ENCODE measurements at places on chromosomes 1 and 21.

DNA sequence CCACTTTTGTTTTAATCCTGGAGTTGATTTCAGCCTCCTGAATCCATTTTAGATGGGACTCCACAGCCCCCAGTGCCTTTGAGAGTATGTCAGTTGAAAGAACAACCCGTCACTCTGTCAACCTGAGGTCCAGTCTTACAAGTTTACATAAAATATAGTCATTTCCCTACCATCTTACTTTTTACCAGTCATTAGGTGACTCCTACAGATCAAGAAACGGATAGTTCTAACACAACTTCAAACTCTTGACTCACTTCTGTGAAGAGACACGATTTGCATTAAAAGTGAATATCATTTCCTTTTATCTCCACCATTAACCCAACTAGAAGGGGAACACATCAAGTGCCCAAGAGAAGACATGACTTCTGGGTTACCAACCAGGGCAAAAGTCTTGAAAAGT is 147.1 kb downstream of the NTPCR start:
- no peak for DNase-seq

- DNase-seq: no peak
Observed at GRCh38 chr21:34802180-34802899, 133.5 kb downstream of the CLIC6 start.

- DNase-seq: peak; percentile 76
Observed at GRCh38 chr1:42420911-42421585, 34.8 kb downstream of the ZMYND12 start.

DNA sequence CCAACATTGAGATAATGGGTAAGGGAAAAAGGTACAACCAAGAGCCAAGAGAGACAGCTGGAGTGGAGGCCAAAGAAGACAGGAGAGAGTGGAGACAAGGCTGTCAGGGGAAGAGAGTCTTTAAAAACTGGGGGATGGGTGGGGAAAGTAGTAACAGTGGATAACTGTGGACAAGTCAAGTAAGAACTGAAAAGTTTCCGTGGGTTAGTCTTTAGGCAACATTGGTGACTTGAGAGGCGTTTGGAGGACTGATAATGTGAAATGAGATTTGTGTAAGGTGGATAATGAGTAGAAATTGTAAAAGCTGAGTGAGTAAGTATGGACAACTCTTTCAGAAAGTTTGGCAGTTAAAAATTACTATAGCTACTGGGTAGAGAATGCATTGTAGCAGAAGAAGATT is 10.4 kb downstream of the PPP2R5A start:
- DNase-seq: no peak

GRCh38 chr21:25967901-25968438 is 202.6 kb downstream of the APP start:
- no peak for DNase-seq

DNA sequence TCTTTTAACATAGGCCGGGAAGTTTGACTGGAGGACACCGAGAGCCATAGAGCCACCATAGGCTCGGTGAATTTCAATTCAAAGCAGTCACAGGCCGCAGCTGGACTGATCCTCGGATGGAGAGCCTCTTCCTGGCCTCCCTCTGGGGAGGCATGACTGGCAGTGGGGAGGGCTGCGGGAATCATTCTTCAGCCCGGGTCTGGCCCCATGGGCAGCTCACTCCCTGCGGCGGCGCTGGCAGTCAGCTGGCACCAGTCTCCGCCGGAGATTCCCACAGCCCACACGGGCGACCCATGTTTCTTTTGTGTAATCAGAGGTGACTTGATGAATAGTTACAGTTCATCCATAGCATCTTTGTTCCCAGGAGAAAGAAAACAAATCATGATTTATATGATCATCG is 10.6 kb downstream of the ESPN start:
- no peak for DNase-seq

DNA sequence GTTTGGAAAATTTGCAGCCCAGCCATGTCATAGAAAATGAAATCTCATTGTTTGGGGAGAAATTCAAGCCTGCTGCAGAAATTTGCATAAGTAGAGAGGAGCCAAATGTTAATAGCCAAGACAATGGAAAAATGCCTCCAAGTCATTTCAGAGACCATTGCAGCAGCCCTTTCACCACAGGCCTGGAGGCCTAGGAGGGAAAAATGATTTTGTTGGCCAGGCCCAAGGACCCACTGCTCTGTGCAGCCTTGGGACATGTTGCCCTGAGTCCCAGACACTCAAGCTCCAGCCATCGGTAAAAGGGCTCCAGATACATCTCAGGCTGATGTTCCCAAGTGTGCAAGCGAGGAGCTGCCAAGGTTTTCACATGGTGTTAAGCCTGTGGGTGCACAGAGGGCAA is 1.1 kb downstream of the KRTAP19-2 start:
- no peak for DNase-seq

DNA sequence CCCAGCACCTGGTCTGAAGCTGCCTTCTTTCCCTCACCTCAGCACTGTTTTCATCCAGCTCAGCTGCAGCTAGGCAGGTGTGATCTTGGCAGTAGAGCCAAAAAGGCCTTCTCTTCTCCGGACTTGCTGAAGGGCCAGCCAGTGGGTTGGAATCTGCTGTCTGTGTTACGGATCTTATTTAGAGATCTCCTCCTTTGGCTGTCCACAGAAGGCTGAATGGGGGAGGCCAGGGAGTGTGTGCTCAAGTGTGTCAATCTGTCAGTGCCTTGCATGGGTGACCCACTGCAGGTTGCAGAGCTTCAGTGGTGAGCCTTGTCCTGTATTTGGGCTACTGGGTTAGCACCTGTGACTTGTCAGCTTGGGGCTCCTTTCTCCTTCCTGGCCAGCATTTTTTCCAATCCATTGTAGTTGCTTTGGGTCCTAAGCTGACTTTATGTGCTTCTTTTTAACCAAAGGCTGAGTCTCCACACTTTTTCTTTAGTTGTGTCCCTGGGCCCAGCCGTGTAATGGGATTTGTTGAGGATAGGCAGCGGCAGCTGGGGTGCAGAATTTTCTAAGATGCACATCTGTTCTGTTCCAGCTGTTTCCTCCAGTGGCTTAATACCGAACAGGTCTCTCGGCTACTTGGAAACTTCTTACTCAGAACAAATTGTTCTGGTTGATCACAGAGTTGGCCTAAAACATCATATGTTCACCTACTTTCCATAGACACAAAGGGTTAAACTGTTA is 126.8 kb downstream of the PEX14 start:
- no peak for DNase-seq

DNA sequence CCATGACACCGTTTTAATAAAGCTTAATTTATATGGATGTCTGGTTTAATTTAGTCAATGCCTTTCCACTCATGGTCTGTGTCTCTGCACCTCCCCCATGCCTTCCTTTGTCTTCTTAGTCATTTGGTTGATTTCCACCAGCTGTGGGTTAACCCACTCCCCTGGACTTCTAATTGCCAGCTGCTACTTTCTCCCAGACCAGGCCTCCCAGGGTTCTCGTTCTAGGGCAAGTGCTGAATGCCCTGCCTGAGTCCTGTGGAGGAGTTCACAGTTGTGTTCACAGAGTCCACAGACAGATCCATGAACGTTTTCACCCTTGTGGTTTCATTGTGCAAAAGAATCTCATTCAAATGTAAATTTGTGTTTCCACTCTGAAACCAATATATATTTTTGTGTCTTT is 243.4 kb downstream of the NUF2 start:
- DNase-seq: no peak

- no peak for DNase-seq
Observed at GRCh38 chr1:172818841-172819527, 160.1 kb downstream of the FASLG start.

GRCh38 chr1:205568135-205568468 is 63.6 kb downstream of the CDK18 start:
- DNase-seq: no peak

GRCh38 chr1:39788426-39788757 is 273 bp downstream of the BMP8B start:
- DNase-seq: no peak

GRCh38 chr1:180462102-180462501 is 40.3 kb downstream of the ACBD6 start:
- DNase-seq: no peak

GRCh38 chr21:29125979-29126378 is 4.5 kb upstream of the MAP3K7CL start:
- DNase-seq: no peak

- no peak for DNase-seq
Observed at GRCh38 chr1:219201656-219202055, 28.0 kb downstream of the LYPLAL1 start.

- DNase-seq: no peak
Observed at GRCh38 chr1:244862354-244862698, 2.0 kb downstream of the HNRNPU start.

GRCh38 chr21:26835027-26835713 is 10.0 kb downstream of the ADAMTS1 start:
- no peak for DNase-seq

DNA sequence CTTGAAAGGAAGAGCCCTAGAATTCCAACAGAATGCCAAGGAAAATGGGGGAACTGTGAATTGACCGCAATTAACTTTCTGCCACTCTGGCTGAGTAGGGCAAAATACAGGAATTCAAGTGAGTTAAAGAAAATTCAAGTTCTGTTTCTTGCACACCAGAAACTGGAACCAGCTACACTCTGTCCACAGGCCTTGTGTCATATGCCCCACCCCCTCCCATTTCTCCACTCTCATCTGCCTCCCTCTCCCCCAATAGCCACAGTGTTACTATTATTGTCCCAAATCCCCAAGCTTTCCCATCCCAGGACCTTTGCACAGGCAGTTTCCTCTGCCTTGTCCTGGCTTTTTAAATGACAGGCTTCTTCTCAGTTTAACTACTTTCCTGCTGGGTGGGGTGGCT is 4.3 kb upstream of the STK40 start:
- no peak for DNase-seq

GRCh38 chr1:199733125-199733524 is 294.4 kb upstream of the NR5A2 start:
- no peak for DNase-seq

DNA sequence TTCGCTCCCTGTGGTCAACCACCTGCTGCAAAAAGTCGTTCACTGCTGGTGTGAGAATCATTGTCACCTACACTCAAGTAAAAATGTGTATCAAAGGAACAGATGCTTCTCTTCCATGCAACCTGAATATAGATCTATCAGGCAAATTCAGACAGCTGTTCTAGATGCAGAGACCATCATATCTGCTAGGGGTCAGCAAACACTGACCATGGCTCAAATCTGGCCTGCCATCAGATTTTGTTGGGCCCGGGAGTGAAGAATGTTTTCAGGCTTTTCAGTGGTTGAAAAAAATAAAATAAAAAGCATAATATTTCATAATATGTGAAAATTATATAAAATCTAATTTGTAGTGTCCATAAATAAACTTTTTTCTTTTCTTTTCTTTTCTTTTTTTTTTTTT is 199.6 kb downstream of the RGS7 start:
- no peak for DNase-seq

DNA sequence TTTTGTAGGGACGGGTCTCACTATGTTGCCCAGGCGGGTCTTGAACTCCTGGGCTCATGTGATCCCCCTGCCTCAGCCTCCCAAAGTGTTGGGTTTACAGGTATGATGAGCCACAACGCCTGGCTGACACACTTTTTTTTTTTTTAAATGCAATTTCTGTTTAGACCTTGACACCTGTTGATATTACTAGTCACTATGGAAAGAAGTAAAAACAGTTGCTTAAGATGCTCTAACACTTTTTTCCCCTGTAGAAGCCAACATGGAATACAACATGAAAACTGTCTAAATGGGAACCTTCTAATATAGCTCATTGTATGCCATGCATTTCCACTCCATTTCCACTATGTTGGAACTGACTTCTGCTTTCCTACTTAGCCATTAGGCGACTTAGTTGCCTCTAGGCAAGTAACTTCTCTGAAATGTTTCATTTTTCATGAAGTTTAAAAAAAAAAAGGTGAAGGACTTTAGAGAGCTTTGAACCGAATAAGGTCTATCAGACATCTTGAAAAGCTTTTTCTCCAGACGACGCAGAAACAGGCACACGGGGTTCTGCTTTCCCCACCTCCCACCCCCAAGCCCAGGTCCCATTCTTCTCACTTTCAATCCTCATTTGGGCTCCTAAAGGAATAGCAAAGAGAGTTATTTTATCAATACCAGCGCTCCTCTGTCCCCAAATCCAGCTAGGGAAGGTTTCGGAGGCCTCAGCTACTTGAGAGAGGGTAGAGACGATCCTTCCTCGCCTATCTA is 648 bp upstream of the DR1 start:
- no peak for DNase-seq

GRCh38 chr21:33197496-33197895 is 32.2 kb upstream of the IFNAR2 start:
- DNase-seq: no peak

DNA sequence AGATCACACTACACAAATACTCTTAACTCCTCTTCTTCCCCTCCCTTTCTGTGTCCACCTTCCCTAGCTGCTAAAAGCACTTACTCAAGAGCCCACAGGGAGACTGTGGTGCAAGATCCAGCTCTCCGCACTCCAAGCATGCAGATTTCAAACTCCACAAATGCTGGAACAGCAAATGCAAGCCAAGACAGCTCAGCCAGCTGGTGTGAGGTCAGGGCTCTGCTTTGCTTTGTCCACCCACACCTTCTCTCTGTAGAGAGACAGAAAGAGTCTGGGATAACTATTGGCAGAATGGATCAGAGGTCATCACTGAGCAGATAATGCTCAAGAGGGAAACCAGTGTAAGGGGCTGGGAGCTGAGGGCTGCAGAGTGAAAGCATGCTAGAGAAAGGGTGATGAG is 45.2 kb upstream of the DPT start:
- no peak for DNase-seq

DNA sequence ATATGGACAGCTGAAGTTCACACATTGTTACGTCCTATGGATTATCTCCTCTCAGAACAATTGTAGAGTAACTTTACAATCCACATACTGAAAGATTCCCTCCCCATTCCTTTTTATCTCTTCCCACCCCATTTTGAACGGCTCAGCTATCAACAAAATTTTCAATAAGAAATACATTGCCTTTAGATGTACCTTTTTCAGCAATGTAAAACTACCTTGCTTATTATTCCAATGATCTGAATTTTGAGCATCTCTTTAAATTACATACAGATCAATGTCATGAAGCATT is 503.7 kb downstream of the SMYD3 start:
- DNase-seq: no peak

GRCh38 chr1:195965036-195965435 is 643.2 kb downstream of the KCNT2 start:
- DNase-seq: no peak

GRCh38 chr1:193514397-193514796 is 328.0 kb upstream of the B3GALT2 start:
- DNase-seq: no peak

GRCh38 chr1:71307451-71307850 is 226.6 kb upstream of the ZRANB2 start:
- DNase-seq: no peak

DNA sequence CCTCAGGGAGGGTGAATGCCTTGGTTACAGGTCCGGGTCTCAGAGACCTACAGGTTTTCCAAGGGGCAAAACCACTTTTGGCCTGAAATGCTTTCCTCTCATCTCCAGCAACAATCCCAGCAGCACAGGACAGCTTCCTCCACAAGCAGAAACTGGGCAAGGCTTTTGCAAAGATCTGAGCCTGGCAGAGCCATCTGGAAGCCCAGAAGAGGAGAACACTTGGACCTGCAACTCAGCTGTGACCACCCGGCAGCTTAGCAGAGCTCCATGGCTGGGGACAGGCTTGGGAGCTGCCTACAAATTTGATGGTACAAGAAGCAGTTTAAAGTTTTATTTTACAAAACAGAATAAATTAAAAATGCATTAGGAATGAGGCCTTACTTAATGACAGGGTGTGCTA is 90.0 kb upstream of the KCND3 start:
- DNase-seq: no peak

All from right renal pelvis (tissue), 4 donors.